ENCODE measurements at places on chromosomes 16 and 17.

DNA sequence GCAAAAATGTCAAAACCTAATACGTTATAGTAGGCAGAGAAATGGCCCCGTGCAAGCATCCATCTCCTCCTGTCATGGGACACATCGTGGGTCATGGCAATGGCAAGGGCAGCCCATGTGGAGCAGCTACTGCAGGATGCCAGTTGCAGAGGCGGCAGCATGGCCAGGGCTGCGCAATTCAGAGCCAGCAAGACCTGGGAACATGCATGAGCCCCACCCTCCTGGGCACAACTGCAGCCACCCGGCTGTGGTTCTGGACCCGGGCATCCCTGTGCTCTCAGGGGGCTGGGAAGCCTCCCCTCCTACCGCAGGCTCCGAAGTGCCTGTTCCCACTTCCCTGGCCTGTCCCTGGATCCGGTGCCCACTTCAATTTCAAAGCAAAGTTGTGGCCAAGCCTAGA is 203.6 kb downstream of the CPPED1 start:
- no peak for DNase-seq

DNA sequence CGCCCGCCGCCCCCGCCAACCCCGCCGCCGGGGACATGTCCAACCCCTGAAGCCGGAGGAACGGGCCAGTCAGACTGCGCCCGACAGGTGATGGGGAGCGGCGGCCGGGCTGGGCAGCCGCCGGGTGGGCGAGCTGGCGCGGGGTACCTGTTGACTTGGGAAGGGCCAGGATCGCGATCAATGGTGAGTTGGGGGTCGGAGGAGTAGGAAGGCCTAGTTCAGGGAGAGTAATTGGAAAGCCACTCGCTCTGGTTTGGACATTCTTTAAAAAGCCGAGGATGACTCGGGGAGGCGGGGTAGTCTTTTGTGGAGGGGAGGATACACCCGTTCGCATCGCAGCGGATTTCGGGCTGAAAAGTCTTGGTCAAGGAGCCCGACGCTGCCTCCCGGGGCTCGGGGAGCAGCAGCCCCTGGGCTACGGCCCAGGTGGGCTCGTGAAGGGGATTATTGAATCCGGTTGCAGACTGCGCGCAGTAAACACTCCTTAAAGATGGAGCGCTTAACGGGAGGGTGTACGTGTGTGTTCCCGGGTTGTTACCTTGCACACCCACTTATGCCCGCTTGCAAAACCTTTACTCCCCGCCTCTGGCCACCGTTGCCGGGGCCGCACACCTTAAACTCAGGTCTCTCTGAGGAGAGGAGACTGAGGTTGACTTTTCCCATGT is 123.8 kb downstream of the GOSR1 start:
- no peak for DNase-seq

GRCh38 chr16:83802135-83802534 is 5.6 kb upstream of the HSBP1 start:
- DNase-seq = no peak

- DNase-seq = no peak
Observed at GRCh38 chr16:3091551-3091950, 7.5 kb downstream of the ZSCAN10 start.

DNA sequence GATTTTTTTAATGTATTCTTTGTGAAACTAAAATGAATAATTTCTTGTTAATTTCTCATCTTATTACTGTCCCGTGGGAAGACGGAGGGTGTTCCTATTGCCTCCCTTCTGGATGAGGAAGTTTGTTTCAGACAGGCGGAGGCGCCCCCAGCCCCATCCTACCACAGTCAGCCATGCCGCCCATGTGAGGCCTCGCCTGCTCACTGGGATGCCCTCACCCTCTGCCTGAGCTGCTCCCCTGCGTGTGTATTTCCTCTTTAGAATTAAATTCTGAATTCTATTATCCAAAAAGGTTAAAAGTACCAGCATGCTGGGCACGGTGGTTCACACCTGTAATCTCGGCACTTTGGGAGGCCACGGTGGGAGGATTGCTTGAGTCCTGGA is 14.0 kb downstream of the KCTD2 start:
- DNase-seq = no peak

- DNase-seq = no peak
Observed at GRCh38 chr17:40251576-40251975, 32.5 kb downstream of the WIPF2 start.

DNA sequence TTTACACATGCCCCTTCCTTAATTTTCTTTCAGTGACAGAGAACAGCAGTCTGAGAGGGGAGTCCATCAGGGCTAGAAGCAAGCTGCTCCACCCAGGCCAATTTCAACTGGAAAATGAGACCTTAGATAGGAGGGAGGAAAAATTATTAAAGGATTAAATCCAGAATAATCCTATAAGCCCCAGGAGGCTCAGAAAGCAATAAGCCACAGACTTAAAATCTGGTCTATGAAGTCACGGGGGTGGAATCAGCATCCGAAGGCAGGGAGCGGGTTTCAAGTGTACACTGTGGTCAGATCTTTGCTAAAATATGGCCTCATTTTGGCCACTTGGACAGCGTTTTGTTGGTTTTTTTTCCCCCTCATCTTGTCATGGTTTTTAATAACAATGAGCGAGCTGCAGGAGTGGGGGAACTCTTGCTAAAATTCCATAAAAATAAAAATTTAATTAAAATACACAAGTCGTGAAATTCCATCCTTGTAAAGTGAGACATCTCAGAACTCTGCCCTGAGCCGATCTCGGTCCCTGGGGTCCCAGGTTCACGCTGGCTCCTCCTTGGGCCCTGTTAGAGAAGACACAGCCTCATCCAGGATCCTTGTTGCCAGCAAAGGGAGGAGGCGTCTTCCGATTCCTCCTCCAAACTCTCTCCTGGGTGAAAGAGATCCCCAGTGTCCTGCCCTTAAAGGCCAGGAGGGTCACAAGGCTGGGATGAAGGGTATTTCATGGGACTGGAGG is 51.6 kb upstream of the ETV4 start:
- DNase-seq = no peak

- DNase-seq = no peak
Observed at GRCh38 chr17:44558334-44558709, 1.0 kb downstream of the FZD2 start.

All from SK-N-MC (cell line).